ENCODE measurements at places on chromosomes 7 and 10.

DNA sequence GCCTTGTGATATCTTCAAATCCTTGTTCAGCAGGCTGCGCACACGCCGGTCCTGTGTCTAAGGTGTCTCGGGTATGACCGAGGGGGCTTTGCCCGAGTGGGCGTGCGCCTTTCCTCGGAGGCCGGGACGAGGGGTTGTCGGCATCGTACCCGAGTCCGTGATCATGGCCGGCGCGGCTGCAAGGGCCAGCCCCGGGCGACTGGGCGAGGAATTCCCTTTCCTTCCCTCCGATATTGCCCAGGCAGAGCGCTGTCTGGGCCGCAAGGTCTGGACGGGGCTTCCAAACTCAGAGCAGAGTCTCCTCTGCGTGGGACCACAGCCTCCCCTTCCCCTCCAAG lies 59.7 kb downstream of the ZNF467 start:
- DNase-seq = no peak

GRCh38 chr10:80351220-80351619 lies 5.3 kb downstream of the DYDC1 start:
- no peak for DNase-seq

GRCh38 chr10:49562893-49563292 lies 24.0 kb upstream of the ERCC6 start:
- DNase-seq = no peak

GRCh38 chr7:103871473-103871872 lies 118.0 kb downstream of the RELN start:
- no peak for DNase-seq

GRCh38 chr7:66867198-66867790 lies 53.7 kb upstream of the TMEM248 start:
- no peak for DNase-seq

Data from NCI-H1048 (cell line).